ENCODE measurements at places on chromosomes 2 and 18.

DNA sequence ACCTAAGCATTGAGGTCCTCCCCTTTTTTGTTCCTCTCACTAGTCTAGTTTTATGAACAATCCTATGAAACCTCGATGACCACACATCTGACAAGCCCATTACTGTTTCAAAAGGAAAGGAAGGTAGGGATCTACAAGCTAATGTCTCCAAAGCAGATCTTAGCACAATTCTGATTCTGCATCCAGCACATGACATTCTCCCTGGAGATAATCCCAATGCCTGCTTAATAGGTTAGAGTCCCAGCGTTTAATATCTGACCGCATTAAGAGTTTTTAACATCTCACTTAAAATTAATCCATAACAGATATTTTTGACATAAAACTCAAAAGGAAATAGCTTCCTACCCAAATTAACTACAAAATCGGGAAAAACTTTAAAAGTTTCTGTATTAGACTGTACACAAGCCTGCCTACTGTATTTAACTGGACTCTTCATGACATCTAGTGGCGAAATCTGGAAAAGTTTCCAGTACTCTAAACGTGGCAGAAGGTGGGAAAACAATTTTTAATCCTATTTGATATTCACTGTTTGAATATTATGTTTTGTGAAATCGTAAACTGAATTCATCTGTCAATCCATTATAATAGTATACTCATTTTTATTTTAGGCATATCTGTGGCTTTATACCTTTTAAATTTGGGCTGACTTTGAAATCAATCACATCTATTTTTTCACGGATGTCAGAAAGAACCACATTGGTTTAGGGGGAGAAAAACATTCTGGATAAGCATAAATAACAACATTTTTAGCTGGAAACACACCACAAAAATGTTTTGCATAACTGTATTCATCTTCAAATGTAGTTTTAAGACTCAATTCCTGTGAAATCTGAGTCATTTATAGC lies 62.4 kb downstream of the TXNL1 start:
- DNase-seq = no peak

GRCh38 chr18:80136679-80137078 lies 27.6 kb downstream of the ADNP2 start:
- no peak for DNase-seq

GRCh38 chr18:78960709-78961108 lies 18.9 kb upstream of the SALL3 start:
- no peak for DNase-seq

- DNase-seq = peak; percentile 48
Measured at GRCh38 chr2:200862532-200863000, 1.9 kb downstream of the CLK1 start.

GRCh38 chr2:137237055-137237454 lies 471.7 kb downstream of the THSD7B start:
- DNase-seq = no peak

GRCh38 chr18:58309099-58309498 lies 265.1 kb downstream of the NEDD4L start:
- no peak for DNase-seq

GRCh38 chr2:96556441-96557330 lies 20.1 kb downstream of the ARID5A start:
- DNase-seq = no peak

GRCh38 chr2:179355881-179356280 lies 91.2 kb upstream of the SESTD1 start:
- DNase-seq = no peak

- DNase-seq = no peak
Measured at GRCh38 chr2:101788995-101789970, 91.8 kb downstream of the MAP4K4 start.

- DNase-seq = no peak
Measured at GRCh38 chr2:190221429-190221828, 98.2 kb downstream of the HIBCH start.

- DNase-seq = no peak
Measured at GRCh38 chr2:235937936-235938335, 230.2 kb downstream of the GBX2 start.

GRCh38 chr2:221741496-221742211 lies 169.6 kb upstream of the EPHA4 start:
- DNase-seq = no peak

DNA sequence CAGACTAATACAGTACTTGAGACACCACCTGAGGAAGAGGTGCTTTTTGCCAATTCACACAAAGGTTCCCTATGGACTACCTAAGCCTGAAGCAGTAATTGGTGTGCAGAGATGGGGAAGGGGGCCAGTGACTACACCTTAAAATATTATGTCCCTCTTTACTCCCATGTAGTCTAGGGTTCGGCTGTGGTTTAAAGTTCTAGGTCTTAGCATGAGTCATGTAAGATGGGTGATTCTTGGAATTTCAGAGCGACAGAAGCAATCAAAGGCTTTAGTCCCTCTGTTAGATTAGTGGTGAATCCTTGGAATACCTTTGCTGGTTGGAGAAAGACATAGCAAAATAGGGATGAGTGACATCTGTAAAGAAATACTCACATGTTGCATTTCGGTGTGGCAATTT lies 14.3 kb upstream of the CCDC85A start:
- no peak for DNase-seq

GRCh38 chr18:8703092-8703709 lies 2.2 kb upstream of the MTCL1 start:
- DNase-seq = no peak

- DNase-seq = no peak
Measured at GRCh38 chr2:128371648-128372345, 53.1 kb upstream of the HS6ST1 start.

GRCh38 chr18:75344615-75345014 lies 82.9 kb downstream of the SMIM21 start:
- no peak for DNase-seq

DNA sequence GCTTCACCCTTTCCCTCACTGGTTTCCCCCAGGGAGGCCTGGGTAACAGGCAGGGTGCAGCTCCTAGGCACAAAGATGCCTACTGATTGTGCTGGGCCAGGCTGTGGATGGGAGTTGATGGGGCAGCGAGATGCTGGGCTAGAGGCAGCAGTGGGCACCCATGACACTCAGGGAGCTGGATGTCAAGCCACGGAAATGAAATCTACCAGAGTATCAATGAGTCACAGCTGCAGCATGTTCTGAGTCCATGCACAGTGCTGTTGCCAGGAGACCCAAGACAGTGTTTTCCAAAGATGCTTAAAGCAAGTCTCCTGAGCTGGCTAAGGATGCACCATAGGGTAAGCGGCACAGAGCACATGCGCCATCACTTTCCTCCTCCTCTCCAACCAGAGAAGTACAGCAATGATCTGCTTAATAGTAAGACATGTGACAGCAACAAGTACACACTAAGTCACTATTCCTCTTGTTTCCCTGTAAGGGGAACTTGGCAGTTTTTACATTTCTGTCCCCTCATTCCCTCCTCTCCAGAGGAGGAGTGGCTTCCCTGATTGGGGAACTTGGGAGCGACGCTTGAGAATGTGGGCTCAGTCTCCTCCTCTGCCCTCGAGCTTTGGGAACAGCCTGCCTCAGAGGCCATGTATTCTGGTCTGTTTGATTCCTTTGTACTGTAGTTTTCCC lies 57.2 kb downstream of the CDC42EP3 start:
- DNase-seq = no peak

- DNase-seq = no peak
Measured at GRCh38 chr18:58392324-58393000, 236.4 kb downstream of the ALPK2 start.

- no peak for DNase-seq
Measured at GRCh38 chr18:2150566-2150965, 420.7 kb downstream of the METTL4 start.

DNA sequence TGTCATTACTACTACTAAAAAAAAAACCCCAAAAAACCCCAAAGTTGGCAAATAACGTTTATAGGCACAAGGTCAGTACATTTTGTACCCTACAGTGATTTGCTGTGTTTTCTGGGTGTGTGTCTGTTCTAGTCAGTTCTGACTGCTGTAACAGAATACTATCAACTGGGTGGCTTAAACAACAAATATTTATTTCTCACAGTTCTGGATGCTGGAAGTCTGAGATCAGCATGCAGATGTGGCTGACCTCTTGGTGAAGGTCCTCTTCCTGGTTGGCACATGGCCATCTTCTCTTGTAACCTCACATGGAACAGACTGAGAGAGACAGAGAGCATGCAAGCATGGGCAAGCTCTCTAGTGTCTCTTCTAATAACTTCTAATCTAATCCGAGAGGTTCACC lies 103.1 kb downstream of the CERS6 start:
- DNase-seq = no peak

GRCh38 chr2:111204706-111205105 lies 84.0 kb downstream of the BCL2L11 start:
- DNase-seq = no peak

GRCh38 chr18:77133051-77133834 lies 660 bp upstream of the MBP start:
- DNase-seq = no peak

DNA sequence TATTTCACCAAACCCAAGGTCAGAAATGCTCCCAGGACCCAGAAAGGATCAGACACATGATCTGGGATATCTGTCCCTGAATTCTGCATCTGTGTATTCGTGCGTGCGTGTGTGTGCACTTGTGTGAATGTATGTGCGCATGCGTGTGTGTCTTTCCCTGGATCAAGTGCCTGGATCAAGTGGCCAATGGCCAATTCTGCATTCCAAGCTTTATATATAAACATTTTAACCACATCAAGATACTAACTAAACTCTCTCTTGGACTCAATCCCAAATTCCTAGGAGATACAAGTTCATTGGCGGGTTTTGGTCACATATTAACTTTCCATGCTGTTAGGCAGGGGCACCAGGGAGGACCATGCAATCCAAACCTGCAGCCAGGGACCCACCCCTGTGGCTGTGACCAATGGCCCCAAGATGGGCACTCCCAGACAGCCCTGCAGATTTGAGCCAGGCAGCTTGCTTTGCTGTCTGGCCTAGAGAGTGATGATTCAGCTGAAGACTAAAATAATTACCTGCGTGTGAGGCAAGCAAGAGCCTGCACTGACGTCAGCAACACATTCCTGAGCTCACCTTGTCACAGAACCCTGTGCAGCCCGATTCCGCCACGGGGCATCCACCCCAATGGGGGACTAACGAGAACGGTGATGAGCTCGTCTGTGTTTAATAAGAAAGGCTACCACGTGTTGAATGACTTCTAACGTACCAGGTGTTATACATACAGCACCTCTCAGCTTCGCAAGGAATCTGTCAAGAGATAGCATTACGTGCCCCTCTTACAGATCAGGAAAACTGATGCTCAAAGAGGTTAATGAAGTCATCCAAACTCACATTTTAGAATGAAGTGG lies 45.3 kb upstream of the ROCK2 start:
- DNase-seq = no peak

DNA sequence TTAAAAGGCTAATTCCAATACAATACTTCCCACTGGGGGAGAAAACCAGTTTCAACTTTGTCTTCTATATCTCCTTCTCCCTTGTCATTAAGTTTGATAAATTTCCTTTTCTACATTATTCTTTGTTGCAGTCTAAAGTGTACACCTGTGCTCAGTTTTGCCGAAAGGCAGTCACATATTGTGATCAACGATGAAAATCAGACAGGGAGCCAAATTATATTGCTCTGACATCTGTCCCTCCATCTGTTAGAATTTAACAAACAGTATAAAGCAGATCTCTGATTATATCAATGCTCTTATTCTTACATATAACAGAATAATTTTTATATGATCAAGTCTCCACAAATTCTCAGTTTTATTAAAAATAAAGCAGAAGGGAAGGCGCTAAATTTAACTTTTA lies 496.7 kb downstream of the NRXN1 start:
- no peak for DNase-seq

DNA sequence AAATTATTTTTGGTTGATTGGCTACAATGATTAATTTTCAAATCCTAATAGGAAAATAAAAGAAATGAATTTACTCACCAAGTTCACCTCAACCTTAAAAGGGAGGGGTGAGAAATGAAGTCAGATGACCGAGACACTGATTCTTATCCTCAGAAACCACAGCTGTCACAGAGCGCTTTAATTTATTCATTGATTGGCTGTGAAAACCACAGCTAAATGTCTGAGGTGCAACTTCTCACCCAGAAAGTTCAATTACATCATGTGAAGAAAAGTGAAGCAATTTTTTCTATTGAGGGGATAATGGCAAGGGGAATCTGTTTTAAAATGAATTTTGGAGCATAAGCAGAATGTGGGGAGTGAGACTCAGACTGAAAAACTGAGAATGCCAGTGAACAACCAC lies 128.4 kb downstream of the RNF152 start:
- no peak for DNase-seq

- no peak for DNase-seq
Measured at GRCh38 chr2:12737738-12738485, 21.2 kb downstream of the TRIB2 start.

GRCh38 chr18:59061914-59062642 lies 77.6 kb upstream of the SEC11C start:
- no peak for DNase-seq

DNA sequence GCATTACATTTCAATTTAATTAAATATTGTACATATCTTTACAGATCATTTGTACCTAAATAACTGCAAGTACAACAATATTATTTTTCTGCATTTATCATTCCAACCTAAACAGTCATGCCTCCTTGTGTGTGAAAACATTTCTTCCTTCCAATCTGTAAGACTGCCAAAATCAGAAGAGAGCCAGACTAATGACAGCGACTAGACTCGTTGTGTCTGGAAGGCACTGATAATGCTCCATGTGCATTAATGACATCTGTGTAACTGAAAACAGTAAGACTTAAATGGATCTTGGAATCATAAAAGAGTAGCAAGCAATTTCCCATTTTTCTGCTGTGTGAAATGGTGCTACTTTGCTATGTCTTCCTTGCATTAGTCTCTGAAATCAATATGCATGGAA lies 278.0 kb upstream of the DSEL start:
- no peak for DNase-seq

GRCh38 chr18:28684746-28685355 lies 507.9 kb upstream of the CDH2 start:
- DNase-seq = no peak

DNA sequence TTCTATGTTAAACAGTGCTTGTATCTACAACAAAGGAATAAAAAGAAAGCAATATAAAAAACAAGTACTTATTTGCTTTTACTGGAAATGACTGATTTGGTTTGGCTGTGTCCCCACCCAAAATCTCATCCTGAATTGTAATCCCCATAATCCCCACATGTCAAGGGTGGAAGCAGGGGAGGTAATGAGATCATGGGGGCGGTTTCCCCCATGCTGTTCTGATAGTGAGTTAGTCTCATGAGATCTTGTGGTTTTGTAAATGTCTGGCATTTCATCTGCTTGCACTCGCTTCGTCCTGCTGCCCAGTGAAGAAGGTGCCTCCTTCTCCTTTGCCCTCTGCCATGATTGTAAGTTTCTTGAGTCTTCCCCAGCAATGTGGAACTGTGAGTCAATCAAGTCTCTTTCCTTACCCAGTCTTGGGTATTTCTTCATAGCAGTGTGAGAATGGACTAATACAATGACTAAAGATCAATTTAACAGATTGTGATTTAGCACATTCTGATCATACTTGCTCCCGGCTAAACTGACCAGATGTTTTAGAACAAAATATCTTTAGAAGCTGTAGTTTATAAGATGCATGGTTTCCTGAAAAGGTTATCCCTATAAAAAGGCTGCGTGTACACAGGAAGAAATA lies 19.9 kb downstream of the PTH2R start:
- DNase-seq = no peak
